ENCODE measurements at places on chromosomes 3 and 15. TPM values are rescaled to one million over a fixed set of nuclear protein-coding genes. Genes with fewer than 3 reads are reported as not detected.

GRCh38 chr3:19898721-19899120 is 35.3 kb downstream of the EFHB start:
- ATAC-seq: no peak

GRCh38 chr3:194272861-194273742 is 78.0 kb downstream of the CPN2 start:
- ATAC-seq: no peak

ALDH1A3 gene
- 93.3 TPM for total RNA-seq

BCL2A1 gene
- not detected for total RNA-seq

DNA sequence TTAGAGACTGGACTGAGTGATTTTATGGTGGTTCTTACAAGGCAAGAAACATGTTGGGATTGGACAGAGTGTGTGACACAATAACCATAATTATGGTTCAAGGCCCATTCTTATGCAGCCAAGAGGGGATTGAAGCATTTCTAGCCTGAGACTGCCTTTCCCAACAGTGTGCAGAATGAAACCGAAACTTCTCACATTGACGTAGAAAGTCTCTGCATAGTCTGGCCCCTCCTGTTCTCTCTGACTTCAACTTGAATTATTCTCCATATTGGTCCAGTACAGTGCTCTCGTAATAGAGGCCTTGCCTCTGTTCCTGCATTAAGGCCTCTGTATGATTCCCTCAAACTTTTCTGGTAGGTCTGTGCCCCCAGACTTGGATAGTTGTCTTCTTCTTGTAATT is 138.3 kb downstream of the DIPK2A start:
- no peak for ATAC-seq

RBPMS2 gene
- total RNA-seq: 24.0 TPM

SAMD7 gene
- not detected for total RNA-seq

KPNA4 gene
- 57.4 TPM for total RNA-seq

SLC22A14 gene
- total RNA-seq: not detected

GRCh38 chr3:157282261-157283191 is 122.6 kb upstream of the CCNL1 start:
- peak; percentile 93 for ATAC-seq

DNA sequence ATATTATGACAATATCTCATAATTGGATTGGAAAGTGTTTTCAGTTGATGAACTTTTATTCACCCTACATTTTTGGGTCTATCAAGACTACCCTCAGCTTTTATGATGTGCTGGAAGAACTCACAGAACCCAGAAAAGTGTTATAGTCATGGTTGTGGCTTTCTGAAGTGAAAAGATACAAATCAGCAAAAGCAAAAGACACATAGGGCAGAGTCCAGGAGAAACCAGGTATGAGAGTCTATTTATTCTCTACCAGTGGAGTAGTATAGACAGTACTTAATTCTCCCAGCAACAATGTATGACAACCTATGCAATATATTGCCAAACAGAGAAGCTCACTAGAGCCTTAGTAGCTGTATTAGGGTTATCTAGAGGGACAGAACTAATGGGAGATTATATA is 280.4 kb upstream of the TTC14 start:
- no peak for ATAC-seq

GRCh38 chr15:90036806-90037510 is 35.8 kb downstream of the ZNF710 start:
- ATAC-seq: no peak

PAQR5 gene
- 2.3 TPM for total RNA-seq

FGD5 gene
- total RNA-seq: 18.7 TPM

GRCh38 chr3:160921020-160921635 is 165.1 kb downstream of the PPM1L start:
- ATAC-seq: no peak

GRCh38 chr3:150227839-150228238 is 180.3 kb upstream of the TSC22D2 start:
- ATAC-seq: no peak

DNA sequence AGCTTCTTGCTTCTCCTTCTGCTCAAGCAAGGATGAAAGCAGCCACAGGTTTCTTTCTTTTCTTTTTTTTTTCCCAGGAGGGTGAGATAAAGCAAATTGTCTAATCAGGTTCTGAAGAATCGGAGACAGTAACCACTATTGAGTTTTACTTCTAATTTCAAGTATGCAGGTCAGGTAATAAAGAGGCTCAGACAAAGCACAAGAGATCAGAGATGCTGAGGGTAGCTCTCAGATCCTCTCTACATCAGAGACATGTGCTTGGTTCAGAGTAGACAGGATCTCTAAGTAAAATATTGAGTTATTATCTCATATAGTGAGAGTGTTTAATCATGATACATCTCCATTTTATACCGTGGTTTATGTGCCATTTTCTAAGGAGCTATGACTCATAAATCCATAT is 168.5 kb downstream of the NFKBIZ start:
- no peak for ATAC-seq

GRCh38 chr3:79019137-79019923 is 748.5 kb downstream of the ROBO1 start:
- peak; percentile 84 for ATAC-seq

DNA sequence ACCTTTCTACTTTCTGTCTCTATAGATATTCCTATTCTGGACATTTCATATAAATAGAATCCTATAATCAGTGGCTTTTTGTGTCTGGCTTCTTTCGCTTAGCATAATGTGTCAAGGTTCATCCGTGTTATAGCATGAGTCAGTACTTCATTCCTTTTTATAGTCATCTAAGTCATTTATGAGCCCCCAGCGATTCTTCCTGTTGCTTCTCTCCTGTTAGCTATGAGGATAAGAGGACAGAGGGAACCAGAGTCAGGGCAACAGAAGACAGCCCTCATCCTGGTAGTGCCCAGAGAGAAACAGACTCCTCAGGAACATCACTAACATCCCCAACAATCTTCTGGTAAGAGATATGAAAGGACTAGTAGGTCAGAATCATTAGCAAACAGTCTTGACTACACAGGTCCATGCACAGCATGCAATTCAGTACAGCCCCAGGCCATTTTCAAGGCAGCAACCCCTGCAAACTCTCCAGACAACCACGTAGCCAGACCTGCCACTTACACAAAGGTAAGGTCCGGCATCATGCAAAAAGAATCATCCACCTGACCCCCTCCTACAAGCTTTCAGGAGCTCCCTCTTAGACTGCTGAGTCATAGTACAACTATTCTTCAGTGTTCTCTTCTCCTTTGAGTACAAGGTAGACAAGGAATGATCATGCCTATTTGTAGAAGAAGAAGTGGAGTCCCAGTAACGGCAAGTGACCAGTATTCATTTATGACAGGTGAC is 91.5 kb downstream of the MYLK start:
- ATAC-seq: no peak

DNA sequence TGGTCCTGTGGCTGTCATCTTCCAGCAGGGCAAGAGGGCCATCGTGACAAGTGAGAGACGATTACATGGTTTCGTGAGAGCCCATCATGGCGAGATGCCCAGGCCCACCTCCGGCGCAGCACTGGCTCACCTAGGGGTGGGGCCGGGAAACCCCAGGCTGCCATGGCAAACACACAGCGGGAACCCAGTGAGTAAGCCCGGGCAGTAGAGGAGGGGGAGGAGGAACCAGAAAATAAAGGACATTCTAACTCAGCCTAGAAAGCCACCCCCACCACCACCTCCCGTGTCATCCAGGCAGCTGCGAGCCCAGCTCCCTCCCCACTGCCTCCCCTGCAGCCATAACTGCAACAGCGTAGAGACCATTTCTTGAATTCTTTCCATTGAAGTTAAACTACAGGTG is 52.3 kb downstream of the PCSK6 start:
- ATAC-seq: no peak

- no peak for ATAC-seq
Measured at GRCh38 chr3:73315706-73316105, 254.2 kb downstream of the EBLN2 start.

SCAP gene
- 59.8 TPM for total RNA-seq

ATP8B4 gene
- total RNA-seq: 9.2 TPM

DNA sequence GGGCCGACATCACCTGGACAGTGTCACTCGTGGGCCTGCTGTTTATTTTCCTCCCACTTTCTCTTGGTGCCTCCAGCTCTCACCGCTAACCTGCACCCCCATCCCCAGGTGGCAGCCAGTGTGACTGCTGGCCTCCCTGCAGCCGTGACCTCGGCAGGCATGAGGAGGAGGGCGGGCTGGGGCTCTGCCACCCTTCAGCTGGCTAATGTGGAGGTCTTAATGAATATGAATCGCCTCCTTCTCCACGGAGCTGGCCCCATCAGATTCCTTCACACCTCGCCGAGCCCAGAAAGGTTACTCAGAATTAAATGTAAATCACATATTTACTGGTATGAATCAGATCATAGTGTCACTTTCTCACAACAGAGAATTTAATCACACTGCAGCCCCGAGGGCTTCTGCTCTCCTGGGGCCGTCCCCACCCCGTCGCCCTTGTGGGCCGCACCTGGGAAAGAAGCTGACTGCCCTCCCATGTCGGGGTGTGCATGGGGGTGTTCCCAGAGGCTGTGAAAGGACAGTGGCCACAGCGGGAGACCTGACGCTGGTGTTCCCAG is 171.1 kb upstream of the TLE3 start:
- ATAC-seq: no peak

DNA sequence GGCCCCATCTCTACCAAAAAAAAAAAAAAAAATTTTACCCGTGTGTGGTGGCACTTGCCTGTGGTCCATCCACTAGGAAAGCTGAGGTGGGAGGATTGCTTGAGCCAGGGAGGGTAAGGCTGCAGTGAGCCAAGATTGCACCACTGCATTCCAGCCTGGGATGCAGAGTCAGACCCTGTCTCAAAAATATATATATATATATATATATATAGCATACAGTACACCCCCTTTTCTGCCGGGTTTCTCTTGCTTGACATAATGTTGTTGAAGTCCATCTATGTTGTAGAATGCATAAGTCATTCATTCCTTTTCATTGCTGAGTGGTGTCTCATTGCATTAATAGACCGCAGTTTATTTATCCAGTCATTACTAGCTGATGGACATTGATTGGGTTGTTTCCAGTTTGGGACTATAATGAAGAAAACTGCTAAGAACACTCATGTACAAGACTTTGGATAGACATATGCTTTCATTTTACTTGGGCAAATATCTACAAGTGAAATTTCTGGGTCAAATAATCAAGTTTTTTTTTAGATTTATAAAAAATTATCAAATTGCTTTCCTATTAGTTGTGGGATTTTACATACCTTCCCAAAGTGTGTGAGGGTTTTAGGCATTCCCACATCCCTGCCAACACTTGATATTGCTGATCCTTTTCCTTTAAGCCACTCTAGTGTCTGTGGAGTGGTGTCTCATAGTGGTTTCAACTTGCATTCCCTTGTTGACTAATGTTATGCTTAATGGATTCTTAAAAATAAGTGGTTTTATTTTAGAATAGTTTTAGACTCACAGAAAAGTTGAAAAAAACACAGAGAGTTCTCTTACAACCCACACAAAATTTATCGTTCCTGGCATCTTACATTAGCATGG is 2.1 kb upstream of the PRR20G start:
- ATAC-seq: no peak

DNA sequence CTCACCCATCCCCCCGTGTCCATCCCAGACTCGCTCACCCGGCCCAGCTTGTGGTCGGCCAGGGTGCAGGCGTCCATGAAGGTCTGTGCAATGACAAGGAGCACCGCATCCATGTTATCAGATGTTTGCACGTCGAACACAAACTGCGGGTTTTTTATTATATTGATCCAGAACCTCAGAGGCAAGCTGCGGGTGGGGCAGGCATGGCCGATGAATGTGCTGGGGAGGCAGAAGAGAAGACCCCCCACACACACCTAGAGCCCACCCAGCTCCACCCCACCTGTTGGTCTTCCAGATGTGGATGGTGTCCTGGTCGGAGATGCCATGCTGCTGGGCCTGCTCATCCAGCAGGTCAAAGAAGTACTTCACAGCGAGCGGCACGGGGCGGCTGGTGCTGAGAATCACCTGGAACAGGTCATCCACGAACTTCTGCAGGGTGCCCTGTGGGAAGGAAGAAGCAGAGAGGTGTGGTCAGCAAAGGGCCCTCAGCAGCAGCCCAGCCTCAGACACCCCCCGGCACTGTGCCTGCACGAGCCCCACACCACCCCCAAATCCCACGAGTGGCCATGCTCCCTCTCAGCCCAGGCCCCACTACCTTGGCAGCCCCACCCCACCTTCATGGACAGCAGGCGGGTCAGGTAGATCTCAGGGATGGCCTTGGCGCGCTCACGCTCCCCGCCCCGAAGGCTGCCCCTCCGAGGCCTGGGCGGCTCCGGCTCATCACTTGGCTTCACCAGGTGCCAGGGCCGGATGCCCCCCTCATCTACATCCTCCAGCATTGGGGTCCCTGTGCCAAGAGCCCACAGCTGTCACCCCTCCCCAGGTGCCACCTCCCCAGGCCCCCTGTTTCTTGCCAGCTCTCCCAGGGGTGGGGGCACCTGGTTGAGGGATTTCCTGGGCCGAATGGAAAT is 20.3 kb downstream of the PLXNB1 start:
- ATAC-seq: no peak

GRCh38 chr3:99867594-99868310 is 50.1 kb downstream of the CMSS1 start:
- no peak for ATAC-seq

GRCh38 chr3:46289966-46290365 is 47.7 kb downstream of the CCR3 start:
- ATAC-seq: no peak

DNA sequence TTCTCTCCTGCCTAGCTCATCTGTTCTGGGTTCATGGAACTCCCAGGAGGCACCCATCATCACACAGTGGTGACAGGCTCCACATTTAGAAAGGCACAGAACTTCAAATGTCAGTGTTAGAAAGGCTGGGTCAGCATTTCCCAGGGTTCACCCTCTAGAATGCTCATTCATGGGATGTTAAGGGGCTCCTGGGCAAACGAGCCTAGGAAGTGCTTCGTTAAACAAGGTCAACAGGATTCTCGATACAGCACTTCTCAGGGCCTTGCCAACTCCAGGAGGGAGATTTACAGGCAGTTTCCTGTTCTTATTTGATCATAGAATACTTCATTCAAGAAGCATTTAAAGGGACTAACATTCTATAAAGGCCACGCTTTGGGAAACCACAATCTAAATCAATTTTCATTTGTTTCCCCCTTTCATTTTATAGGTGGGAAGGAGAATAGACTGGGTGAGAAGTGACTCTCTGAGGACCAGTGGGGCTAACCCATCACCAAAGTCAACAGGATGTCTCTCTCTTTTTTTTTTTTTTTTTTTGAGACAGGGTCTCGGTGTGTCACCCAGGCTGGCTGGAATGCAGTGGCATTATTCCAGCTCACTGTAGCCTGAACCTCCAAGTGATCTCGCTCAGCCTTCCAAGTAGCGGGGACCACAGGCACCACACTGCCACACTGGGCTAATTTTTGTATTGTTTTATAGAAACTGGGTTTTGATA is 14.3 kb downstream of the IGDCC4 start:
- no peak for ATAC-seq

DNA sequence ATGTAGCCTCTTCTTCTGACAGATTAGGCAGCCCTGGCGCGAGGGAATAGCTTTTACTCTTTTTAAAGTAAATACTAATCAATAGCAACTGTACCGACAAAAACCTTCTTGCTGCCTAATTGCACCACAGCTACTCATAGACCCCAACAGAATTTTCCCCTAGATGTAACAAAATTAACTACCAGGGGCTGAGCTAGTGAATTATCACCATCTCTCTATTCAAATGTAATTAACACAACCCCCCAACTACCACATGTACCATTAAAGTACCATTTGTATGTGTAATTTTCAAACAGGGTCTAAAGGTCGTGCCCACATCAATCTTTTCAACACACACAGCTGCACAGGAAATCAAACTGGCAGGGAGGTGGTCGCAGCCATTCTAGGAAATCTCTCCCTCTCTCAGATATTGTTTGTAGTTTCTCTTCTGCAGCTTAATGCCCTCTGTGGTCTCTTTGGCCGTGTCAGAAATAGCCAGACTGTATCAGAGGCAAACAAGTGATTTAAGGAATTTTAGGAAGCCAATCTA is 322.9 kb downstream of the RORA start:
- ATAC-seq: no peak

SLC51A gene
- total RNA-seq: not detected

All from gastroesophageal sphincter (tissue), 4 donors.